ENCODE measurements at places on chromosomes 3 and 15.

DNA sequence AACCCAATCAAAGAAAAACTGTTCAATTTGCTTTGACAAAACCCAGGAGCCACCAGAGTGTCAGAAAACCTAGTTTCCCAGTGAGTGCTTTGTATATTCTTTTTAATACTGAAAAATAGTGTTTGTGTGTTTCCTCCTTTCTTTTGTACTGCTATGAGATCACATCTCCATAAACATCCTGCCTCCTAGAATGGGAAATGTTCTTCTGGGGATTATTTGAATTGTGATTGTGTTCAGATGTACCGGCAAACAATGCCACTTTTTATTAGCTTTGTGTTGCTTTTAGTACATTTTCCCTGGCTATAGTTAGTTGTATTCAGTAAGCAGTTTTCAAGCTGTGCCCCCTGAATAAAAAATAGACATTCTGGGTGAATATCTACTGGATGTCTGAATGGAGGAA lies 148.0 kb upstream of the NR2E3 start:
- DNase-seq: no peak

DNA sequence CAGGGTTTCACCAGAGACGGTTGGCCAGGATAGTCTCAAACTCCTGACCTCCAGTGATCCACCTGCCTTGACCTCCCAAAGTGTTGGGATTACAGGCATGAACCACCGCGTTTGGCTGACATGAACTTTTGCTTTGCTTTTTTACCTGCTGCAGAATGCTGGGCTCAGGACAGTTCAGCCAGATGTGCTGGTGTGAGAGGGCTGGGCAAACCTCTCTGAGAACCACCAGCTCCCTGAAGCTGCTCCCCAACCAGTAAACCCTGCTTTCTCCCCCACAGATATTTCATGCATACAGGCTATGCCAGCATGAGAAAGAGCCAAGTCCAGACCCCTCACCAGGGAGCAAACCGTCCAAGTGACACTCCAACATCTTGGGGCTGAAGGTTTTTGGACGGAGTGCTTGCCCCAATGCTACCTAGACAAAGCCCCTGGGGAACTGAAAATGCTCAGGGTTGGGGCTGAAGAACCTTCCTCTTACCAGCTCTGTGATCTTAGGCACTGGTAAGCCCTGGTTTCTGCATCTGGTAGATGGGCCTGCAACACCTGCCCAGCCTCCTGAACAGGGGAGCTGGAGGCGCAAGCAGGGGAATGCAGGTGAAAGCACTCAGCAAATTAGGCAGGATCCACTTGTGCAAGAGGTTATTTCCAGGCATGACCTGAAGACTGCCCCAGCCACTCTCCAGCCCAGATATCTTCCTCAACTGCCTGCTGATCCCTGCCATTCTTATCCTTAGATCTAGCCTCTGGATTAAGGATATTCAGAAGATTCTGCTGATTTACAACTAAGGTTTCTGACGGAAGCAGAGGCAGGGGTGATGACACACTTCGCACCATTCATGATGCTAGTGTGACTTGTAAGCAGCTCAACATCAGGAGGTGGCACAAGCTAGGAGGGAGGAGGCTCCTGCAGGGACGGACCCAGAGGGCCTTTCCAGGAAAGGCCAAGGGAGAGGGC lies 78.8 kb downstream of the TLE3 start:
- DNase-seq: no peak

DNA sequence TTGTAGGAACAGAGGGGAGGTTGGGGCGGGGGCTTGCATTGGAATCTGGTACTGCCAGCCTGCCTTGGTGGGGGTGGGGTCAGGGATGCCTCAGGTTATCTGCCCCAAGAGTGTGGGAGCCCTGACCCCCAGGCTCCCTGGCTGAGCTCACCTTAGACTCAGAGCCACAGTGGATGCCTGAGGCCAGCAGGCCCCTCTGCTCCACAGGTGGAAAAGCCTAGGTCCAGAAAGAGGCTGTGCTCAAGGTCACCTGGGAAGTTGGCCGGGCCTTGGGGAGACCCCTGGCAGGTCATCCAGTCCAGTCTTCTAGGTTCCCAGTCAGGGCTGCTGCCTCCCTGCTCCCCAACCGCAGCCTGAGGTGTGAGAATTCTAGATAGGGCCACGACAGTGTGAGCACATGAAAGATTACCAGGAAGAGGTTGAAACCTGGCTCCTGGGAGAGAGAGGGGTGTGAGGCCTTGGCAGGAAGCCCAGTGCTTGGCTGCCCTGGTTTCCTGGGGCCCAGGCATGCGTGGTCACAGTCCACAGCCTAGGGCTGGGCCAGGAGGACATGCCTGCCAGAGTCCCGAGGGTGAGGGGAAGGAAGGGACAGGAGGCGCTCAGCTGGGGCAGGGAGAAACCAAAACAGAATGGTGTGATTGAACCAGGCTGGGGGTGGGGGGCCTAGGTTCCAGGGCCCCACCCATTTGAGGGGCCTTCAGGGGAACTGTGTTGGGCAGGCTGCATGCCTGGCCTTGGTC lies 4.9 kb downstream of the HDAC11 start:
- peak; percentile 55 for DNase-seq

GRCh38 chr15:72970933-72971760 lies 81.1 kb upstream of the NEO1 start:
- DNase-seq: no peak

DNA sequence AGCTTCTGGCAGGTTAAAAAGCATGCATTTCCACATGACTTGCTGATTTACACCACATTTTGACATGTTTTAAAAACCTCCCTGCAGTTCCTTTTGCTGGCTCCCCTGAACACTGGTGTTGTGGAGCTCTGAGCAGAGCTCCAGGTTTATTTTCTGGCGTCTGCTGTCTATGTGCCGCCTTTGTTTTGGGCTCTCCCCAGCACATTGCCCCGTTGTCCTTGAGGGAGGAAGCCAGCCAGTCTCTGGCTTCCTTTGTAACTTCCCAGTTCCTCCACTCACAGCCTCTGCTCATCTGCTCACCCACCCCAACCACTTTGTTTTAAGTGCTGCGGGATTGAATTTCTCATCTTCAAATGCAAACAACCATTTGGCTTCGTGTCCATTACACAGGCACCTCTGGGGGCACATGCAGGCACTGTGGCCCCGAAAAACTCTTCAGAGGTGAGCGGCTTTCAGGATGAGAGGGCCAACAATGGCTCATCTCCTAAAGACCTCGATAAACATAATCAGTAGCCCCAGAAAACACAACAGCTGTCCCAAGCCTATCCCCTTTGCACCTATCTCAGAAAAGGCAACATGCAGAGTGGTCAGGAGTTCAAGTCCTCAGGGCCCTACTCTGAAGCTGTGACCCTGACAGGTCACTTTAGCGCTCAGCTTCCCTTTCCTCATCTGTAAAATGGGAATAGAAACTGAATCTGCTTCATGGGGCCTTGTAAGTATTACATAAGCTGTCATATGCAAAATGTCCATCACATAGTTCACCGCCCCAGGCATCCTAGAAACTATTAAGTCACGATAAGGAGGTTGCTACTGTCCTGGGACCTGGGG lies 1.3 kb upstream of the MEF2A start:
- peak; percentile 11 for DNase-seq

DNA sequence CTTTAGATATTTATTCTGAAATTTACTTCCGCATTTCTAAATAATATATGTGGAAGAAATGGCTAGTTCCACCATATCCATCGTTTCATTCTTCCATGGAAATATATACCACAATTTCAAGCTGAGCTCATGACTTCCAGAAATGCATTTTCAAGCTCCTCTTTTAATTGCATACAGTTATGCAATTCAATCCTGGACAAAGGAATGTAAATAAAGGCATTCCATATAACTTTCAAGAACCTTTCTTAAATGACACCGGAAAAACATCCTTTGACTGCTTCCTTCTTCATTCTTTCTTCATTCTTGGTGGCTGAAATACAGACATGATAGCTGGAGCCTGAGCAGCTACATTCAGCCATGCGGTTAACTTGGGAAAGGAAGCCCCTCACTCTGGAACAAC lies 185.2 kb upstream of the GADL1 start:
- no peak for DNase-seq

- DNase-seq: no peak
Measured at GRCh38 chr3:71110385-71111222, 472.9 kb downstream of the FOXP1 start.

DNA sequence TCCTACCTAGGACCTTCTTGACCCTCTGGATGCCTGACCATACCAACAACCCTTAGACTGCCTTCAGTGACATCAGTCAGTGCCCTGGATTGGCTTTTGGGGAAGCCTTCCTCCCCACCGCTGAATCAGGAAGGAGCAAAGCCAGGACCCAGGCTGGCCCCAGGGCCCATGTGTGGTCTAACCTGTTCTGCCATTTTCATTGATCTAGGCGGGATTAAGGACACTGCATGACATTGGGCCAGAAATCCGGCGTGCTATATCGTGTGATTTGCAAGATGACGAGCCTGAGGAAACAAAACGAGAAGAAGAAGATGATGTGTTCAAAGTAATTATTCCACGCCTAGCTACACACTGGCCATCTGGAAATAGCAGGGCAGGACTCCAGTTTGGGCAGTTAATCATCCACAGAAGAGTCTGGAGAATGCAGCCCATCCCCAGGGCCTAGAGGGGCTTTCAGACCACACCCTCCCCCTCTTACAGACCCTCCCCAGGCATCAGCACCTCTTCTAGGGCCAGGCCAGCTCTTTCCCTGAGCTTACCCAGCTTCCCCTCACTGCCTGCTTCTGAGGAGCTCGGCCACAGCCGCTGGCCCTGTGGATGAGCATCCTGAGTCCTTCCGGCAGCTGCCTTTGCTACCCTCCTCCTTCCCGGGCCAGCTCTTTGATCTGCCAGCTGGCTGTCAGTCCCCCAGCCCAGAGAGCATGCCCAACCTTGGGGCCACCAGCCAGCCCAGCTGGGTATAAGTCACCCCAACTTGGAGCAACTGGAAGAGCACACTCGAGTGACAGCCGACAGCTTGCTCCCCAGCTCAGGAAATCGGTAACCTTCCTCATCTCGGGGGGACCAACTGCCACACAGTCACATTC lies 45.9 kb downstream of the CHDH start:
- DNase-seq: no peak

GRCh38 chr3:121942116-121942786 lies 48.0 kb downstream of the SLC15A2 start:
- no peak for DNase-seq

GRCh38 chr15:101723171-101723873 lies 951 bp downstream of the TARS3 start:
- no peak for DNase-seq

DNA sequence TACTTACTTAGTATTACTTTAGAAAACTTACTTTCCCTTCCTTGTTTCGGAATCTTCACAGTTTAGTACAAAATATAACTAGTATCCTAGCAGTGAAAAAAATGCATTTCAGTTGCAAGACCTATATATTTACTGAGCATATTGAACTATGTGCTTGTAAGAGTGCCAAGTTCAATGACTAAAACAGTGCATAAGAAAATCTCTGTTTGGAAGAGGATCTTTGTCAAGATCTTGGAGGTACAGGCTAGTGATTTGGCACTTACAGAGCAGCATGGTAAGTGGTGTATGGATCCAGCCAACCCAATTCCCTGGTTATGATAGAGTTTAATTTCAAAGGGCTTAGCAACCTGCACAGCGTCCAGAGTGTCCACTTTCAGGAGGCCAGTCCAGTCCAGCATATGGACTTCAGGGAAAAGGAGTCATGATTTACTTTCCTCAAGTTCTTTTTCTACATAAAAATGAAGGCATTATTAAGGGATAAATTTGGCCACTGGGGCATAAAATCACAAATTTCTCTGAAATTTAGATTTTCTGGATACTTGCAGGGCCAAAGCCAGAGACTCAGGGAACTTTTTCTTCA lies 625.8 kb upstream of the BCHE start:
- DNase-seq: no peak

DNA sequence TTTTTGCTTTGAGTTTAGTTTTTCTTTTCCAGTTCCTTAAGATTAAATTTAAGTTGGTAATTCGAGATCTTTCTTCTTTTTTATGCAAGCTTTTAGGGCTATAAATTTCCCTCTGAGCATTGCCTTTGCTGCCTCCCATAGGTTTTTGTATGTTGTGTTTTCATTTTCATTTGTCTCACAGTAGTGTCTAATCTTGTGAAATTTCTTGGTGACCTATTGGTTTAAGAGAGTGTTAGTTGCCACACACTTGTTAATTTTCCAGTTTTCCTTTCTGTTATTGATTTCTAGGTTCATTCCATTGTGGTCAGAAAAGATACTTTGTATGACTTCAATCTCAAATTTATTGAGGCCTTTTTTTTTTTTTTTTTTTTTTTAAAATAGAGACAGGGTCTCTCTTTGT lies 18.3 kb upstream of the IL20RB start:
- no peak for DNase-seq

- DNase-seq: no peak
Measured at GRCh38 chr3:38115645-38116427, 21.1 kb downstream of the ACAA1 start.

DNA sequence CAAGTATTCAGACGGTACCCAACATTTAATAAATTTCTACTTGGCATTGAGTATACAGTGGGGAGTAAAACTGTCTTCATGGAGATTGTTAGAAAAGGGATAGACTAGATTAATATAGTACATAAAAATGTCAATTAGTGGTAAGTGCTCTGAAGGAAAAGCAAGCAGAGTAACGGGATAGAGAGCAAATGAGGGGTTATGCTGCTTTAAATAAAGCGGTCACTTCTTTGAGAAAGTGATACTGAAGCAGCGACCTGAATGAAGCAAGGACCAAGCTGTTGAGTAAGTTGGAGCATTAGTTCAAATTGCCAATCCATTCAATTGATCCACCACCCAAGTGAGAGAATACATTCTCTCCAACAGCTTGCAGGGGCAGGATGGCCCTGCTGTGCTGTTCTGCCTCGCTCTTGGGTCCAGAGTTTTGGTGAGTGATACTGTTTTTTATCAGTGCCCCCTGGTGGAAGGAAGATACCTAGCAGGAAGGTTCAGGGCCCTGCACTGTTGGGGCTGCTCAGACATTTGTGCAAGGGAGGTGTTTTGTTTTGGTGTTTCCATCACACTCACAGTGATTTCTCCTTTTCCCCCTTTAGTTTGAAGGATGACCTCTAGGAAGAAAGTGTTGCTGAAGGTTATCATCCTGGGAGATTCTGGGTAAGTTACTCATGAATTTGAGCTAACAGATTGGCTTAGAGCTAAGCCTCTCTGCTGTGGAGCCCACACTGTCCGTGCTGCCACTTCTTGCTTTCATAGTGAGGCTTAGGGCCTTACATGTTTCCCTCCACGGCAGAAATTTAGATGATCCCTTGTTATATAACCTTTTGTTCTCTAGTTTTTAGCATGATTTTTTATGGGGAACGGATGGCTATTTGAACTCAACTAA lies 69.0 kb downstream of the RAB7A start:
- no peak for DNase-seq

DNA sequence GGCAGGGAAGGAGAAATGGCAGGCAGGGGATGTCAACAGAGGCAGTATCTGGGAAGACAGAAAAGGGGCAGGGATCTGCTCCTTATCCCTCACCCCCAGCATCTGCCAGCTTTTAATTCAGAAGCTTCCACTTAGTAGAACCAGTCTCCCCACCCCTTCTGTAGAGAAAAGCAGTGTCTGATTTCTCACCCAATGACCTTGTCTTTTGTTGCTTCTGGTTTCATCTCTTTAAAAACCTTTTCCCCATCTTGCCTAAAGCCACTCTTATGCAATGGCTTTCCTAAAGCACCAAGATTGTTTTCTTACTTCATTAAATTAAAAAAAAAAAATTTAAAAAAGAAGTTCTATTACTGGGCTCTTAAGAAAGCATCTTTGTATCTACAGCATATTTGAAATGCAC lies 27.8 kb downstream of the ARHGEF3 start:
- no peak for DNase-seq

All from substantia nigra (tissue), 51 donors.